ENCODE measurements at places on chromosomes 3 and 15.

- peak; percentile 15 for DNase-seq
Observed at GRCh38 chr15:92393071-92393979, at the start of gene ST8SIA2. Gene ST8SIA2 (plus strand): TSS chr15:92393881. CDS start chr15:92394065, 184 bp downstream.

DNA sequence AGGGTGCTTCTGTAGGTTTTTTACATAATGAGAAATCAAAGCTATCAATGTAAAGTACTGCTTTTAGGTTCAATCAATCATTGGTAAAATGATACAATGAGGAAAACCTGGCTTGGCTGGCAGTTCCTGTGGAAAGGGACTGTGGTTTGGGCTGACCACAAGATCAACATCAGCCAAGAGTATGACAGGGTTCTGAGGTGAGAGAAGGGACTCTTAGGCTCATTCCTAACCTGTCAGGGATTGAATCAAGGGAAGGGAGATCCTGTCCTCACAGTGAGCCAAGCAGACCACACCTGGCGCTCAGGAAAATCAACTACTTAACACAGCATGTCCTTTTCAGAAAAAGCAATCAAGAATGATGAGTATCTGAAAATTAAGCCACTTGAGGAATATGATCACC, 111.1 kb downstream of the MAGI1 start:
- DNase-seq, result no peak

DNA sequence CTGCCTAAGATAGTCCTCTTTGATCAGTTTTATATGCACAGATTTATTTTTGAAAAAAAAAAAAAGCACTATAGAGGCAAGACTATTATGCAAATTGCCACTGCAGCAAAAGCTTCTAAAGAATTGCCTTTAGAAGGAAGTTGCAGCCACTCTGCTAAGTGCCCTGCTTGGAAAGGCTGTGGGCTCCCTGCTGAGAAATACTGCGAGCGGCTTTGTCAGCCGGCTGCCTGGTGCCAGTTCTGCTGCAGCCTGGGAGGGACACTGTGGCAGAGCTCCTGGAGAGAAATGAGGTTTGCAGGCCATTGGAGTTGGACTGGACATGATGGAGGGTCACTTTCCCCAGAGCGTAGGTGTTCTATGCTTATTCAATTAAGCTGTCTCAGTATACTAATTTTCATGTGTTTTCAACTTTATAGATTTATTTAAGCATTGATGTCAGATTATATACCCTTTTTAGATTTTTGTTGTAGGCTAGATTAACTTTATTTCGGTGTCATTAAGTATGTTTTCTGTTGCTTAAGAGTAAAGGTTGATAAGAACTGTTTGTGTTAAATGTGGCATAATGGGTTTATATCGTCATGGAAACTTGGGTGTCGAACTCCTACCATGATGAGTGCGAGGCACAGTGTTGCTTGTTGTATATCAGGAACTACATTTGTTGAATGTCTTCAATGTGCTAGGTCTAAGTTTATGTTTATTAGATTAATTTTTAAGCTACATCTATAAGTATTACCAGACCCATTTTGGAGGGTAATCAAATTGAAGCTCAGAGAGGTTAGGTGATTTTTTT, 6.6 kb downstream of the MAP2K5 start:
- no peak for DNase-seq

- DNase-seq, result no peak
Observed at GRCh38 chr15:78325092-78325843, 14.9 kb upstream of the CRABP1 start.

GRCh38 chr3:81530180-81530939, 231.1 kb downstream of the GBE1 start:
- no peak for DNase-seq

- DNase-seq, result no peak
Observed at GRCh38 chr3:158057666-158058065, 48.6 kb downstream of the SHOX2 start.

- DNase-seq, result no peak
Observed at GRCh38 chr3:17983106-17983505, 240.7 kb upstream of the TBC1D5 start.

- DNase-seq, result no peak
Observed at GRCh38 chr3:184050217-184050847, 2.5 kb upstream of the HTR3C start.

- no peak for DNase-seq
Observed at GRCh38 chr15:89359471-89360293, 25.1 kb upstream of the POLG start.

GRCh38 chr3:95184038-95184437, 1121.2 kb downstream of the NSUN3 start:
- no peak for DNase-seq

GRCh38 chr3:108159105-108159504, 63.1 kb downstream of the IFT57 start:
- no peak for DNase-seq

- no peak for DNase-seq
Observed at GRCh38 chr3:61563313-61564271, 2.2 kb downstream of the PTPRG start.
